ENCODE measurements at places on chromosomes 13 and 19. TPM values are rescaled to one million over a fixed set of nuclear protein-coding genes. Genes with fewer than 3 reads are reported as not detected.

The CD70 gene
- total RNA-seq = 7.8 TPM

GRCh38 chr13:93927431-93927830, 552.1 kb downstream of the DCT start:
- no peak for DNase-seq

- DNase-seq = no peak
These were observed 67.7 kb downstream of the EPSTI1 start for GRCh38 chr13:42924344-42924743.

GRCh38 chr19:55088021-55088451, 12.4 kb downstream of the EPS8L1 start:
- no peak for DNase-seq

DNA sequence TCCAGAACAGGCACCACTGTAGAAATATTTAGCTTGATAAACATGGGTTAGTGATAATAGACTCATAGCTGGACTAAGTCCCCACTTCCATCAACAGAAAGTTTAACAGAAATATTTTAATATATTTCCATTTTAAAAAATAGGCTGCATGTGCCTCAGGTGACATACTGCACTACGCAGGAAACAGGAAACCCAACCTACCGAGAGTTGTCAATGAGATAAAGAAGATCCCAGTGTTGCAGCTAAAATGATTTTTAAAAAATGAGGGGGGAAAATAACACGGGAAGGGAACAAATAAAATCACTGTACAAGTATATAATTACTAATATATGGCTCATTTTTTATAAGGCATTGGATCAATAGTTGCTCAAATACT, 154.8 kb downstream of the TBC1D4 start:
- DNase-seq = no peak

- DNase-seq = no peak
These were observed 33.3 kb downstream of the MCF2L start for GRCh38 chr13:113002206-113002912.

- DNase-seq = no peak
These were observed 166.4 kb downstream of the CACNA1A start for GRCh38 chr19:13339869-13340268.

DNA sequence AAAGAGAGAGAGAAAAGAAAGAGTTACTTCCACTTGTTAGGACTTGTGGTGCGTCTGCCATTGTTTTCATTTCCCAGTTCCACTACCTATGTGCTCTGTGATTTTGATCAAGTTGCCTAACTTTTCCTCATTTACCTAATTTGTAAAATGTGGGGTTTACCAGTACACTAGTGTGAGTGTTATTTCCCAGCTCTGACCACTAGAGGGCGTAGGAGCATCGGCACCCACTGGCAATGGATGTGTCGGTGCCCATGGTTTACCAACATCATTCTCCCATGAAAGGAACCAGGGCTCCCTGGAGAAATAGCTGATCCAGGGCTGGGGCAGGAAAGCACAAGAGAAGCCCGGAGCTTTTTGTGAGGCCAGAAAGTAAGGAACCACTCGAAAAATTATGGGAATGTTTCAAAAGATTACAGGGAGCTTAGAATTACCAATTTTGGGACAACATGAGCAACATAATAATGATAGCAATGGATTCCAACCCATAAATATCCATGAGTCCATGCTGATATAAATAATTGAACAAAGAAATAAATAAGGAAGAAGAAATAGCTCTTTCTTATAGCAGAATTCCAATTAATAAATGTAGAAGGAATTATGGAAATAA, 15.1 kb upstream of the CEACAM4 start:
- peak; percentile 20 for DNase-seq

DNA sequence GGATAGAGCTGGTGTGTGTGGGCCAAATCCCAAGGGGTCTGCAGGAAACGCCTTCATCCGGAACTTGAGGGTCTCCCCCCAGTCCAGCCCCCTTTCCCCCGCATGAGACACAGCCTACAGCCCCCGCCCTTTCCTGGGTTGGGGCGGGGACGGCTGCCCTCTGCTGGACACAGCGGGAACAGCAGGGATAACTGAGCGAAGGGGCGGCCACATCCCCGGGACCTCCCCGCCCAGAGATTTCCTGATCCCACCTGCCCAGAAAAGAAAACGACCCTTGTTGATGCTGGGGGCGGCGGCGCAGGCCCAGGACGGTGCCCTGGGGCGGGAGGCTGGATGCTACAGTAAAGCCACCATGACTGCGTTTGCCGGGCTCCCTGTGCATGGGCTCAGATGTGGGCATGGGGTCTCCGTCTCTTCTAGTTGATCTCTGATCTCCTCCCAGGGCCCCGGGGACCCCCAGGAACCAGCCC, 14.2 kb downstream of the ONECUT3 start:
- no peak for DNase-seq

DNA sequence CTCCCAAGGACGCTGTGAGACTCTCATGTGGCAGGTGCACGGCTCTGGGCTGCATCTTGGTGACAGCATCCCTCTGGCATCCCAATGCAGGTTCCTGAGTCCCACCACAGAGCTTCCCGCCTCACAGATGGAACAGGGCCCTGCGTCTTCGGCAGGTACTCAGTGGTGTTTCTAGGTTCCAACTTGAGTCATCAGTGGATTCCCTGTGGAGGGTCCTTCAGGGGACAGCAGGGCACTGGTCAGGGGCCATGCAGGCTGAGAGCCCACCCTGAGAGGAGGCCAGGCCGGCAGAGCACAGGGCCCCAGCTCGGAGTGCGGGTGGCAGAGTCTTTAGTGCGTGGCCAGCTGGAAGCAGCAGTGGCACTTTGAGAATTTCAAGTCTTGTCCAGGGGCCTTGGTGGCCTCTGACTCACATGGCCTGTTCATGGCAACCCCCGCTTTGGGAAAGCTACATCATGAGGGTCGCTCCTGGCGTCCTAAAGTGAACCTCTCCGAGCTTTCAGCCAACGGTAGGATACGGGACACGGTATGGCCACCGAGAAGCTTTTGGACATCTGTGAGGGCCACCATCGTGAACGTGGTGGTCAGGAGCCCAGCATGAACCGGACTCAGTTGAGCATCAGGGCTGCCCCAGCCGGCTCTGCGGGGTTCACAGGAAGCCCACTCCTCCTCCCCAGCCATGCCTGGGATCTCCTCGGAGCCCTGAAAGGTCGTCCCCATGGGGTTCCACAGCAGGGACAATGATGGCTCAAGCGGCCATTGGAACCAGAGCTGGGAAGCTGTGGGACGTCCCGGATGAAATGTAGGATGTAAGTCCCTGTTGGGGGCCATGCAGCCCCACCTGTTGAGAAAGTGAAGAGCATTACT, 72.0 kb upstream of the MCF2L start:
- no peak for DNase-seq

DNA sequence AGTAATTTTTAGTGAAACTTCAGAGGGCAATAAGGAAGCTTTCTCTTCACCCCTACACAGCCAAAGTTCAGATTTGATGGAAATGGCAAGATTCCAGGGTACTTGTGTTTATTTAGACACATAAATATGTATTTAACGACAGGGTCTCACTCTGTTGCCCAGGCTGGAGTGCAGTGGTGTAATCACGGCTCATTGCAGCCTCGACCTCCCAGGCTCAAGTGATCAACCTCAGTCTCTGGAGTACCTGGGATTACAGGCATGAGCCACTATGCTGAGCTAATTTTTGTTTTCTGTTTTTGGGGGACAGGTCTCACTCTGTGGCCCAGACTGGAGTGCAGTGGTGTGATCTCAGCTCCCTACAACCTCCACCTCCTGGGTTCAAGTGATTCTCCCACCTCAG, 2.0 kb upstream of the SYCE2 start:
- DNase-seq = no peak

- no peak for DNase-seq
These were observed 101.3 kb downstream of the GNG7 start for GRCh38 chr19:2600914-2601870.

DNA sequence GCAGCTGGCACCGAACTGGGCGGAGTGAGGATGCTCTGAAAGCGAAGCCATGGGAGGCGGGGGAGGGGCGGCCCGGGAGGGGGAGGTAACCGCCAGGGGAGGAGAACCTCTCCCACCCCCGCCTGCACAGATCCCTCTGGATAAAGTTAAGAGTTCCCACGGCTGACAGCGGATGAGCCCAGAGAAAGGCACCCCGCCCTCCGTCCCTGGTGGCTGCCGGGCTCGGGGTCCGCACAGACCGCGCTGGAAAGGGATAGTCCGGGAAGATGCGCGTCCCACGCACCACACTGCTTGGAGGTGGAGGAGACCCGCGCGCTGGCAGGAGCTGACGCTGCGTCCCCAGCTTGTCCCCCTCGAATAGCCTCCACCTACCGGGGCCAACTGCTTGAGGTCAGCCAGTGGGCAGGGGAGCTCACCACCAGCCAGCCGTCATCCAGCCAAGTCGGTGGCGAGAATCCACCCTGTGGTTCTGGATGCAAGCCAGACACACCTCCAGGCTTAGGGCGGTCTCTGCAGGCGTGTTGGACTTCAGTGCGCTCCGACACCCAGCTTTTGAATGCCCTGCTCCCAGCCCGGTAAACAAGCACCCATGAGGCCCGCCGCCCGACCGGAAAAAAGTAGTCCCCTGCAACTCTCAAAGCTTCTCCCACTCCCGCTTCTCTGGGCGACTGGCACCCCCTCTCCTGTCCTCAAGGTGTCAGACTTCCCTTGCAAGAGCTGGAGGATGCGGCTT, at the start of gene TRPC4:
TSS of gene TRPC4 (minus strand) at position 17 of the 733 bp plus-strand sequence. CDS start 86,439 bp downstream, outside the sequence.
- no peak for DNase-seq

The GRAMD1A gene
- total RNA-seq = 127 TPM

The KLF16 gene
- 35.6 TPM for total RNA-seq

DNA sequence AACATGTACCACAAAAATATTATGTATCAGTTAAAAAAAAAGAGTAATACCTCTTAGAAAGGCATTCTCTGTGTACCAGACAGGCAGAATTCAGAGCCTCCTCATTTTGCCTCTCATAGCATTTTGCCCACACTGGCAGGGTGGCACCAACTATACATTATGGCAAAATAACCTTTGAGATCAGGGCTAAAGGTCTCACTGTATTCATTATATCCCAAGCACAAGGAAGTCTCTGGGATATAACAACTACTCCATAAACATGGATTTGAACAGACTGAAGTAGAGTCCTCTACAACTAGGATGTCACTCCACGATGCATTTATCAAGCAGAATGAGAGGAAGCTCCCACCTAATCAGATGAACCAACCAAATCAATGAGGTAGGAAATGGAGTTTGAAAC, 10.6 kb downstream of the SUCLA2 start:
- no peak for DNase-seq

The SLC8A2 gene
- total RNA-seq = not detected

DNA sequence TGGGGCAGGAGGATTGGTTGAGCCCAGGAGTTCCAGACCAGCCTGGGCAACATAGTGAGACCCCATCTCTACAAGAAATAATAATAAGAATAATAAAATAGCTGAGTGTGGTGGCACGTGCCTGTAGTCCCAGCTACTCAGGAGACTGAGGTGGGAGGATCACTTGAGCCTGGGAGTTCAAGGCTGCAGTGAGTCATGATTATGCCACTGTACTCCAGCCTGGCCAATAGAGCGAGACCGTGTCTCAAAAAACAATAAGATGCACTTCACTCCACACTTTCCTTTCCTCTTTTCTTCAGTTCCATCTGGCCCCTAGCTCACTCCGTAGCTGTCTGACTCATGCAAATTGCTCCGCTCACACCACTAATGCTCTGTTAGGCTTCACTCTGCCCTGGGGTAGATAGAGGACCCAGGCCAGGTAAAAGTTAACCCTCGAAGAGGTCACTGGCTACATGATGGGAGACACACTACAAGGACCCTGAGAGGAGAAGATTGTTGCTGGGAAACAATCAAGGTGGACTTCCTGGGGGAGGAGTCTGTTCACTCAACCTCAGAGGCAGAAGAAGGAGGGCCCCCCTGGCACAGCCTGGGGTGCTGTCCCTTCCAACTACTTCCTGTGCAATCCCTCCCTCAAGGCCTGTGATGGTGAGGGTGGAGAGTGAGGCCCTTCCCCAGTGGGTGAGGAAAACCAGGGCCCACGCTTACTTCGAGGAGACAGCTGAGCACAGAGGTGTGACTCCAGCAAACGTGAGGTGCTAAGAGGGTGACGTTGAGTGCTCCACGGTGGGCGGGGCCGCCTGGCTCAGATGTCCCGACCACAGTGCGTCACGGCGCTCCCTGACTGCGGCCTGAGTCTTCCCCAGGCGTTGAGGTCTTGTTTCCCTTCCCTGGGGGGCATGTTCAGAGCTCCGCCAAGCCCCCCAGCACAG, 8.8 kb upstream of the TNFSF9 start:
- DNase-seq = no peak

- DNase-seq = no peak
These were observed 213.1 kb downstream of the DCLK1 start for GRCh38 chr13:35917942-35918645.

GRCh38 chr13:20721454-20722357, 18.2 kb downstream of the IL17D start:
- no peak for DNase-seq

- DNase-seq = no peak
These were observed 8.4 kb upstream of the VSTM2B start for GRCh38 chr19:29517412-29517811.

GRCh38 chr13:42751693-42752092, 29.7 kb upstream of the FAM216B start:
- no peak for DNase-seq

DNA sequence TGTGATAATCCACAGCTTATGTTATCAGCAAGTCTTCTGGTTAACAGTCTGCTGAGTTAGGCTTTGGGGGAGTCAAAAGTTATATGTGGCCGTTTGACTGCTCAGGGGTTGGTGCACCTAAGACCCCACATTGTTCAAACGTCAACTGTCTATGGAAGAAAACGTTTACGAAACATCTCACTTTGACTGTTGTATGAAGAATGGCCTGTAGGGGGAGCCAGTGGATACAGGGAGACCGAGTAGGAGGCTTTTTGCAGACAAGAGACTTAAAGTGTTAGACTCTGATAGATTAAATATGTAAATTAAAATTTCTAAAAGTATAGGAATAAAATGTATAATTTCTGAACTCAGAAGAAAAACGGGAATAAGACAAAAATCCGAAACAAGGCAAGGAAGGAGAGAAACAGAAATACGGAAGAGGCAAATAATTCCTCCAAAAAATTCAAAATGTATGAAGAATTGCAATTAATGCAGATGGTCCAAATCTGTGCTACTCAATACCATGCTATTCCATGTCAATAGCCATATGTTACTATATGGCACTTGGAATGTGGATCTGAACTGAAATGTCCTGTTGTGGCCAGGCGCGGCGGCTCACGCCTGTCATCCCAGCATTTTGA, 37.8 kb downstream of the TNFSF14 start:
- DNase-seq = peak; percentile 63

DNA sequence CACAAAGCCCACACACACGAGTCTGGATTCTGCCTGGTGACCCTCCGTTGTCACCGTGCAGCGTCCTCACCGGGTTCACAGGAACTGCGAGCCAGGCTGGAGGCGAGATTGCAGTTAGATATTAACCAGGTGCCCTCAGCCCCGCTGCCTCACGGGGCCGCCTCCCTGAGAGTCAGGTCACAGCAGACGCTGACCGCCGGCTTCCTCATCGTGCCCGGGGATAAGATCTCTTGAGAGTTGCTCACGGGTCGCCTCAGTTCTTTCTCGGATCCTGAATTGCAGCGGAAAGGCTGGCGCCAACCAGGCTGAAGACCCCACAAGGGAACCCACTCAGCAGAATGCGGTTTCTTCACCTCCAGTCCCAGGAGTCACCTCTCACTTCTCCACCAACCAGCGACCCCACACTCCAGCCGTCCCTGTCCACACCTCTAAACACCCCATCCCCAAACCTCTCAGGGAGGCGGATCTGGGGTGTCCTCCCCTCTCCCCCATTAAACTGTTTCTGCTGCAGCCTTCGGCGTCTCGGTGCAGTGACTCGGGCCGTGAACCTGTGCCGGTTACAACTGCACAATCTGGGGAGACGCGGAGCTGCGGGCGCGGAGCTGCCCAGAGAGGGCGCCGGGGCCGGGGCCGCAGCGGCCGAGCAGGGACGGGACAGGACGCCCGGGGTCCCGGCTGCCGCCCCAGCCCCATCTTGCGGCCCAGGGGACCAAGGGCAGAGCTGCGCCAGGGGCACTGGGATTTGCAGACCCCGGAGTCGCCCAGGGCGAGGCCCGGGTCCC, 591 bp downstream of the ZNF823 start:
- no peak for DNase-seq

Data from glomerular endothelial cell (primary cell).